ENCODE measurements at places on chromosomes 12 and 14.
A peak's percentile ranks its signal among the peaks of the same experiment; 100 is the strongest.

GRCh38 chr14:33711194-33711593, 239.7 kb downstream of the EGLN3 start:
- DNase-seq = no peak

- no peak for DNase-seq
Observed at GRCh38 chr12:129693731-129694130, 210.1 kb downstream of the TMEM132D start.

DNA sequence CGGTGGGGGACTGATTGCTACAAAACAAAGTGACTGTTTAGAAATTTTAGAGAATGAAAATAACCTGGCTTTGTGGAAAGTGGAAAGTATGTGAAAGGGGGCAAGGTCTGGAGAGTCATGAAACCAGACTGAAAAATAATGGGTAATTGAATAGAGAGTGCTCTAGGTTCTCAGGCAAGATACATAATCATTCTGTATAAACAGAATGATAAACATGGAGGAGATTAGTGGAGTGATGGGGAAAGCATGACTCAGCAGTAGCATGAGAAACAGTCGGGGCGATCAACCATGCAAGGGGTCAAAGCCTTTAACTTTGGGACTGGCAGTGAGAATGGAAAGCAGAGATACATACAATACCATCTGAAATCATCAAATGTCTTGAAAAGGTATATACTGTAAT, 332.5 kb downstream of the CCER1 start:
- DNase-seq = peak; percentile 6

DNA sequence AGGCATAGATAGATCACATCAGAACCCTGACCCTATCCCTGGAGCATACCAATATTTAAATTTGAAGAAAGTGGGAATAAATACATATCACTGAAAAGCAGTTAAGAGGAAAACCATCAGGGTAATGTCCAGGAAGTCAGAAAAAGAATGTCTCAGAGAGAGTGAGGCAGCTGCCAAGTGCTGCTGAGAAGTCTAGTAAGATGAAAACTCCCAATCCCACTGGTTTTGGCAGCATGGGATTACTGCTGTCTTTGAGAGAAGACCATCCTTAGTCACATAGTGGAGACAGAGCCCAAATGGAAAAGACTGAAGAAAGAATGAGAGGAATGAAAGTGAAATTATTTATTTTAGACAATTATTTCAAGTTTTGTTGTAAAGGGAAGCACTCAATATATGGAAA, 11.5 kb upstream of the TSPAN8 start:
- DNase-seq = no peak

- DNase-seq = no peak
Observed at GRCh38 chr12:45214749-45215418, 1.0 kb upstream of the ANO6 start.

GRCh38 chr12:120984351-120984898, 6.1 kb downstream of the HNF1A start:
- DNase-seq = no peak

- DNase-seq = no peak
Observed at GRCh38 chr12:19688532-19688931, 249.2 kb downstream of the AEBP2 start.

DNA sequence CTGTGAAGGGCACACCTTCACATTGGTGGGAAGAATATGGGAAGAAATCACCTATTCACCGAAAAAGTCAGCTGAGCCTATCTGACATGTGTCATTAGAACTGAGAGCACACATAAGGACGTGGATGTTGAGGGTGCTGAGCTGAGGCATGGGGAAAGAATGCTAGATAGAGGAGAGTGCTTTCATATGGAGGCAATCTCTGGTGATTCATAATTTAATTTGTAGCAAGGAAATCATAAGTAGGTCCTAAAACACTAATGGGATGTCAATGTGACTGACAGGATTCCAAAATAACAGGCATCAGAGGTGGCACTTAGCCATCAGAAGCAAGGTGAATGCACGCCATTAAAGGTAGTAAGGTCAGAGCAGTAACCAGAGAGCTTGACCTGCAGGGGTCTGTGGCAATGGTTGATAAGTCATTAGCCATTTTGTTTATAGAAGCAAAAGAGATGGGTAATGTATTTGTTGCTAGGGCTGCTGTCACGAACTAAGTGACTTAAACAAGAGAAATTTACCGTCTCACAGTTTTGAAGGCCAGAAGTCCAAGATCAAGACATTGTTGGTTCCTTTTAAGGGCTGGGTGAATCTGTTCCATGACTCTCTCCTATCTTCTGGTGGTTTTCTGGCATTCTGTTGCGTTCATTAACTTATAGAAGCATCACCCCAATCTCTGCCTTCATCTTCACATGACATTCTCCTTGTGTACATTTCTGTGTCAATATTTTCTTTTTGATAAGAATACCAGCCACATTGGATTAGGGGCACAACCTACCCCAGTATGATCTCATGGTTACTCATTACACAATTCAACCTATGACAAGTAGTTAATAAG, 69.3 kb downstream of the ANKS1B start:
- no peak for DNase-seq

DNA sequence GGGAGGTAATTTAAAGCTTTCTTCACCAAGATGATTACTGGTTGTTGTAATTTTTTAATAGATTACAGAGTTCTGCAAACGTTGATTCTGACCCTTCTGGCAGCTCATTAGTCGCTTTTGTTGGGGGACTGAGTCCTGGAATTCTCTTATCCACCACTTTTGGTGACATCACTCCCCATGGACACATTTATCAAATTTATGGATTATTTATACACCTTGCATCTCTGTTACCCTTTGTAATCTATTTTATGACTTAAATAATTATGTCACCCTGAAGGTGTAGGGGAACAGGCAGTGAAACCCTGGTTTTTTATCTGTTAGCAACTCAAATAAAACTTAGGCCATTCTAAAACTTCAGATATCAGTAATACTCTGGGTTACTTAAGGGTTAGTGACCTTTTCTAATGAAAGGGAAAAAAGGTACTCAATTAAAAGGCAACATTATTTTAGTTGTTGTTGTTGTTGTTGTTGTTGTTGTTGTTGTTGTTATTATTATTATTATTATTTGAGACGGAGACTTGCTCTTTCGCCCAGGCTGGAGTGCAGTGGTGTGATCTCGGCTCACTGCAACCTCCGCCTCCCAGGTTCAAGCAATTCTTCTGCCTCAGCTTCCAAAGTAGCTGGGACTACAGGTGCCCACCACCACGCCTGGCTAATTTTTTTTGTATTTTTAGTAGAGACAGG, 58.9 kb upstream of the RNU6-7 start:
- no peak for DNase-seq

DNA sequence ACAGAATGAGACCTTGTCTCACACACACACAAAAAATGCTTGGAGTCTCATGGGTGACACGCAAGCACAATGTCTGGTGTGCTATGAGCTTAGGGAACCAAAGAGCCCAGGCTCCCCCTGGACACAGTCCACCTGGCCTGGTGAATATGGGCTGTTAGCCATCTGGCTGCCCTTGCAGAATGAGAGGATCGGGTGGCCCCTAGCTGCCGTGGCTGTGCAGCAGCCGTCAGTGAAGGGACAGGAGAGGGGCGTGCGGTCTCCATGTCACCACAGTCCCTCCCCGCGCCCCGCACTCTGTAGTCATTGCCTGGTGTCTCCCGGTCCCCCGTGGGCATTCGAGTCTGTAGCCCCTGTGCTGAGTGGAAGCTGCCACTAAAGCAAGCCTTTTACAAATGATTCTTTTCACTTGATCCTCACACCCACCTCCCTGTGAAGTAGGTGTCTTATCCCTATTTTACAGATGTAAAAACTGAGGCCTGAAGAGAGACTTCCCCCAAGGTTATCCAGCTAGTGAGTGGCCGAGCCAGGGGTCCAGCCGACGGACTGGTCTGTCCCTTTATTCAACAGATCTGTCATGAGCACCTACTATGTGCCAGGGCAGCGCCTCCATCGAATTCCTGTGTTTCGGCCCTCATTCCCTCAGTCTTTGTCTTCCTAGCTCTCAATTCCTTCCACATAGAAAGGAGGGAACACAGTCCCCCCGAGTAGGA, 18.8 kb downstream of the MVK start:
- DNase-seq = peak; percentile 83

DNA sequence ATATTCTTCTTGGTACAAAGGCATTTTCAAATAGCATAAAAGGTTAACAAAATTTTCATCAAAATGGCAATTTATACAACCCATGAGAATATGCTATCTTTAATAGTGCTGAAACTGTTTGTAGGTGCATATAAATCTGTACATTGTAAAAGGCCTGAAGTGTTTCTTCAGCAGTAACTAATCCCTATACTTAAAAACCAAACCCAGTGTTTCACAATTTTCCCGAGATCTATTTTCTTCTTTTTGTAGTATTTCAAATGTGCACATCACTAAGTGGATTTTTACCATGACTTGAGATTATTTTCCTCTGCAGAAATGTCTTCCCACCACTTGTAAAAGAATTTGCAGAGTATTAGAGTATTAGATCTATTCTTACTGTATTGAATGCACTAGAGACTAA, 76.5 kb downstream of the FERMT2 start:
- DNase-seq = no peak

DNA sequence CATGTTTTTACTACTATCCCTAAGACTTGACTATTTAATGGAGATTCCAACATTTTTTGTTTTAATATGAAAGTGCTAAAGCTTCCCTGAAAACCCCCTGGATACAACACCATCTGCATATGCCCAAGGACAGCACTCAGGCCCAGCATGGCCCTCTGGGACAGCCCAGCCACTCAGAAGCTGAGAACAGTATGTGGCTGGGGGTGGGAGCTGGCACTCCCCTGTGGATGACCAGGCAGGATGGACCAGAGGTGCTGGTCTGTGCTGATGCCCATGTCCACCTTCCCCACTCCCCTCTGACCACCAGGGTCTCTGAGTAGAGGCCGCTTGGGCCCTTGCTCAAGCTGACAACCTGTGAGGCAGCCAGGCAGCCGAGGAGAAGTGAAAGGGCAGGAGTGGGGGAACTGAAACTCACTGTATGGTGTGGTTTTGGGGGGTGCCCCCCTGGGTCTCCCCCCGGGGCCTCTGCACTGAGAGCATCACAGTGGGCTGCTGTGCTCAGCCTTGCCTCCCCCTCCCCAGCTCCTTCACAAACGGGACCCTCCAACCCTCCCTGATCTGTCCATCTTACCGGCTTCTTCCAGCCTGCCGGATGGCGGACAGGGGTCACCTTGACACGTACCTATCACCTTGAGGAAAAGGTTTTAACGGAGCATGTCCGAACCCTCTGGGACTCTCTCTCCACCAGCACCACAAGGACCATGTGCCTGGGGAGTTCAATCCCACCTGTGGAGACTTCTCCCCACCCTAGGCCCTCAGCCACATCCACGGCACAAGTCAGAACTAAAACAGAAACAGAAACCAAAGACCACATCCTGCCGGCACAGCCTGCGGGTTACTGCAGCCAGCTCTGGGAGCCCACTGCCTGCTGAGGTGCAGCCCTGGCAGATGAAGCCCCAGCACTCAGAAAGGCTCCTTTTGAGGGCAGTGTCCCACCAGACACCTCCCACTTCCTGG, at the start of gene TMEM229B:
Gene TMEM229B (minus strand): TSS at position 785 of the 957 bp plus-strand sequence. CDS start 14,798 bp downstream, outside the sequence.
- DNase-seq = no peak

GRCh38 chr12:130955238-130955816, 1.6 kb downstream of the ADGRD1 start:
- no peak for DNase-seq

- DNase-seq = no peak
Observed at GRCh38 chr12:57152639-57153038, 5.2 kb upstream of the LRP1-AS start.

GRCh38 chr14:75831952-75832351, 149.8 kb downstream of the TGFB3 start:
- no peak for DNase-seq

GRCh38 chr14:90797451-90797850, 18.8 kb downstream of the TTC7B start:
- no peak for DNase-seq

DNA sequence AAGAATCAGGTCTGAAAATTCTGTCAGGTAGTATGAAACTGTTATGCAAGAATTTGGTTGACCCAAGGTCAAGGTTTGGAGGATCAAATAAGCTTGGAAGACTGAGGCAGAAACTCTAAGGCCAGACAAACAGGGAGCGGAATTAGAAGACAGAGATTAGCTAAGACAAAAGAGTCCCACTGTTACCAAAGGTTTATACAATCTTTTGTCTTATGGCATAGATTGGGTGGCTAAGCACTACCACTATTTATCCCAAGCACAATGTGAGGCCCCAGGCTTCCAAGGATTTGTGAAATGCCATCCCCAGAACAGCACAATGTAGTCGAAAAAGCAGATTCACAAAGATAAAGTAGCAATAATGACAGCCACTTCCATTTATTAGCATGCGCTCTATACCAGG, 311.2 kb downstream of the SEC23A start:
- DNase-seq = no peak

DNA sequence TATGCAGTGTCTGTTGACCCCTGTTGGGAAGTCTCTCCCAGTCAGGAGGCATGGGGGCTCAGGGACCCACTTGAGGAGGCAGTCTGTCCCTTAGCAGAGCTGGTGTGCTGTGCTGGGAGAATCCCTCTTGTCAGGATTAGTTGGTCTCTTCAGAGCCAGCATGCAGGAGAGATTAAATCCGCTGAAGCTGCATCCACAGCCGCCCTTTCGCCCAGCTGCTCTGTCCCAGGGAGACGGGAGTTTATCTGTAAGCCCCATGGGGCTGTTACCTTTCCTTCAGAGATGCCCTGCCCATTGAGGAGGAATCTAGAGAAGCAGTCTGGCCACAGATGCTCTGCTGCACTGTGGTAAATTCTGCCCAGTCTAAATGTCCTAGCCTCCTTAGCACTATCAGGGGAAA, 13.1 kb upstream of the KLRC1 start:
- peak; percentile 87 for DNase-seq

- peak; percentile 68 for DNase-seq
Observed at GRCh38 chr14:24398653-24399446, at the start of gene NYNRIN. Gene NYNRIN, plus strand, starts transcription at chr14:24399003. Its CDS starts 244 bp downstream, at chr14:24399247.

GRCh38 chr14:60363687-60364086, 114.7 kb downstream of the PPM1A start:
- DNase-seq = no peak

- DNase-seq = no peak
Observed at GRCh38 chr12:20596061-20596460, 99.1 kb upstream of the SLCO1C1 start.

GRCh38 chr14:74401504-74402241, 24.3 kb downstream of the SYNDIG1L start:
- peak; percentile 38 for DNase-seq

GRCh38 chr14:89036371-89036770, 211.9 kb downstream of the TTC8 start:
- DNase-seq = no peak

Measured in WERI-Rb-1 (cell line).